ENCODE measurements at places on chromosomes 2 and 18.

DNA sequence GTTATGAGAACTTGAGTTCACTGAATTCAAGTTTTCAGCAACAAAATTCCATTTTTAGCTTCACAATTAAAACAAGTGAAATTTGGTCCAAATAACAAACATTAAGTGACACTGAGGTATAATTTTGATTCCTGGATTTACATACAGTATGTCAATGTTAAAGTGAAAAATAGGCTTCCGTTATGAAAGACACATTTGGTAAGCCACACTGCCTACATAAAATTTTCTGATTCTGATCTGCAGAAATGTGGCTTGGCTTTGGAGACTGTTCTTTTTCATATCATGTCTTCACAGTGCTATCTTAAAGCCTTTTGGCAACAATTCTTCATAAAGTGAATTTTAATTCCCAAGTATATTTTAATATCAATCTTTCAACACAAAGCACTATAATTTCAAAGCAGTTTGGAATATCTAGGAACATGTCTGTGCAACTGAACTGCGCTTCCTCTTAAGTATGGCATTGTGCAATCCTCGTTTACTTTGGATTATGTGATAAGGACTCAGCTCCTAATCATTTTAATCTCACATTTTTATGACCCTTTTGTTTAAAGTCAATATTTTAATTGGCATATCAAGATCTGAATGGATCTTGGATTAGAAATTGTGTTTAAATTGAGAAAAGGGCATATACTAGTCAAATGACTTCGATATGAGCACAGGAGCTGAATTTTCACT, 60.0 kb downstream of the RBMS1 start:
- DNase-seq: no peak

- DNase-seq: no peak
These were observed 37.5 kb downstream of the FMNL2 start for GRCh38 chr2:152372438-152372984.

- no peak for DNase-seq
These were observed 22.8 kb upstream of the RUFY4 start for GRCh38 chr2:218046238-218046637.

DNA sequence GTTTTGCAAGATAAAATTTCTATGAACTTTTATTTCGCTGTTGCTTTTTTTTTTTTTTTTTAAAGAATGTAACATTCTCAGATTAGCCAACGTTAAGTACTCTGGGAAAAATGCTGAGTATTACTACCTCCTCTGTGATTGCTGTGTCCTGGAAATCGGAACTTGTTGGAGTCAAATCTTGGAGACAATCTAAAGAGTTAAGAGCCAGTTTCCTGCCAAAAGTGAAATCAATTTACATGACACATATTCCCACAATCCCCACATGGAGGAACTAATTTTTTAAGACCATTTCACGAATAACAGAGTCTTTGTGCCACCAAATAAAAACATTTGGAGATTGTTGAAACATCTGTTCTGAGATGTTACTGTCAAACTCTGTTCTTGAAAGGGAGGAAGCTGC, 127.8 kb downstream of the MEP1B start:
- no peak for DNase-seq

DNA sequence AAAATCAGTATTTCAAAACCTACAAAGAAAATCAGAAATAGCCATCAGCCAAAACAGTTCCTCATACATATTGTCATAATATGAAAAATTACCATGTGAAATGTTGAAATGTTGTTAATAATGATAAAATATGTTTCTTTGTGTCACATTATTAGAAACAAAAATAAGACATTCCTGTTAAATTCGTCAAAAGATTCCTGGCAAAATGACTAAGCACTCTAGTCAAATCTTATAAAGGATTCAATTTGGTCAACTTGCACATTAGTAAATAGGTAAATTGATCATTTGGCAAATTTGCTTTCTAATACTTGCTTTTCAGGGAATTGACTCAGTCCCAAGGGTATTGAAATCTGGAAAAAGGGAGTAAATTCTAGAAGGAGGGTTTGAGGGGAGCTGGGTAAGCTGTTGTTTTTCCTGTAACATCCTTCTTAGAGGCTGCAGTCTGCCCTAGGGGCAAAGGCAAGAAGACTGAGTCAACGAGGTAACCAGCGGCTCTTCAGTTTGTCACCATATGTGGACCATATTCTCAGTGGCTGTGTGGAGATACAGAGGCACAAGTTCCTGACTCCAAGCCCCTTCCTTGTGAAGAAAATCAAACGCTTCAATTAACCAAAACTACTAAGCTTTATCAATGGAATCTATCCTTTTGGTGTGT, 482.3 kb downstream of the TNS1 start:
- DNase-seq: no peak
